Posterior cingulate gyrus (tissue), 11 donors: ENCODE measurements at places on chromosomes 3 and 15.

GRCh38 chr15:49692514-49693090 lies 71.8 kb downstream of the DTWD1 start:
- DNase-seq, result no peak

DNA sequence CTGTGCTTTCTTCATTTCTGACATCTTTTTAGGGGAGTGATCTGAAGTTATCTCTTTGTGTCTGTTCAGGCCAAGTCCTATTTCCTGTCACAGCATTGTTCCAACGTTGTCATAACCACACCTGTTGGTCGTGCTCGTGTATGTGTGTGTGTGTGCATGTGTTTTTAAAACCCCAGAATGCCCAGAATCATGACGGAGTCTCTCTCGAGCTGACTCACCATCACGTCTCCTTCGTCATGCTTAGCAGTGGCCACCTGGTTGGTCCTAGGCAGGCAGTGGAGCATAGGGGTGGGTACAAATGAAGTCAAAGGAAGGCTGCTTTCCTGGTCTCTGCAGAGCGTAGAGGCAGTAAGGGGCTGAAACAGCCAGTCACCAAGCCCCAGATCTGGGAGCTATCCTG lies 126.8 kb upstream of the ABHD17C start:
- DNase-seq, result no peak

DNA sequence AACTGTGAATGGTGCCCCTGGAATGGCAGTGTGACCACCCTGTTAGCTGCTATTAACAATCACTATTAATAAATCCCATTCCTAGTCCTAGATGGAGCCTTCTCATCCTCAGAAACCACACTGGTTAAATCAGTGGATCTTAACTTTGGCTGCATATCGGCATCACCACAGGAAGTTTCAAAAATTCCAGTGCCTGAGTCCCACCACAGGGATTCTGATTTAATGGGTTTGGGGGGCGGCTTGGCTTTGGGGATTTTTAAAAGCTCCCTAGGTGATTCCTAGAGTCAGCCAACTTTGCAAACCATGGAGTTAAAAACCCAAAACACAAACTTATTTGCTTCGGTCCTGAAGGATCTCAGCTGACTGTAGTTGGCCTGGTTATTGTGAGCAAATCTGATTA lies 3.1 kb downstream of the FAM107A start:
- DNase-seq, result no peak

- no peak for DNase-seq
These were observed 47.9 kb downstream of the RNF13 start for GRCh38 chr3:149860881-149861280.

GRCh38 chr3:57841818-57842217 lies 85.7 kb downstream of the SLMAP start:
- DNase-seq, result no peak

DNA sequence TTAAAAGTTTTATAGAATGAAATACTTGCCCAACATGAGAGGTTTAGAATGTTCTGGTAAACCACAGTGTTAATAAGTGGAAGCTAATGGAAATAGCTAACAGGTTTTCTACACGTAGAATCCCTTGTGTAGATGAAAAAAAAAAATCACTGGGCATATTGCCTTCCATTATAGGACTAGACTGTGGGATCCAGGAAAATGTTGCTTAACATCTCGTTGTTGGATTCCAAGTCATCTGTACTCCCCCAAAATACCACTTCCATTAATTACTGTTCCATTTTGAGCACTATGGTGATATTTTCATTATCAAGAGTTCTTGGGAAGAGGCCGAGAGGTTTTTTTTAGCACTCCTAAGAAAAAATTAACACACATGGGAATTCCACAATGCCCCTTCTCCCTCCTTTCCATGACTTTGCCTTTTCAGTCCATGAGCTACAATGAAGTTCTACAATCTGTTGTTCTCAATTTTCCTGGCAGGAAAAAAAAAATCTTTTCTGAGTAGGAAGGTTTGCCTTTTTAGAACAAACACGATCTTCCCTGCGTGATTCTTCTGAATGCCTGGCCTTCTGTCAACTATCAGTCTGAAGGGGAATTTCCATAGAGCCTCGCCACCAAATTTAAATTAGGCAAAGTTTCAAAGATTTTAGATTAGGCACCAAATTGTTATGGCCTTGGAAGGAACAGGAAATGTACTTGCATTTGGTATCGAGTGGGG lies 74.4 kb upstream of the CTDSPL start:
- DNase-seq, result no peak

- DNase-seq, result no peak
These were observed 45.1 kb downstream of the CCDC191 start for GRCh38 chr3:114011059-114011797.

- DNase-seq, result no peak
These were observed 1340.5 kb downstream of the ROBO1 start for GRCh38 chr3:78427303-78427702.

GRCh38 chr3:47617086-47618010 lies 38.7 kb upstream of the CSPG5 start:
- DNase-seq, result no peak

GRCh38 chr3:71309342-71309741 lies 274.2 kb downstream of the FOXP1 start:
- DNase-seq, result no peak

DNA sequence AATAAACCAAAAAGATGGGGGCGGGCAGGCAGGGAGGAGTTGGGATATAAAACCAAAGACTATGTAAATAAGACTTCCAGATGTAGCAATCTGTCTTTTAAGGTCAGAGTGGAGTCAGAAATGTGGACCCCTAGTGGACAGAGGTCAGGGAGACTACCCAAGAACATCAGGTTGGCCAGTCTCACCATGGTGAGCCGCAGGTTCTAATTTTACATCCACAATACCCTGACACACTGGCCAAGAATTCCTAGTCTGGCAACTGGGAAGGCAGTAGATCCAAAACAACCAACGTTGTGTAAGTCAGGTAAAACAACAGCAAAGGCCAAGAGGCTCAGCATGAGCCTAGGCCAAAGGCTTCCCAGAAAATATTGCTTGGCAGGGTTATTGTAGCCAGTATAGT lies 203.4 kb downstream of the FOXP1 start:
- no peak for DNase-seq

- no peak for DNase-seq
These were observed 983 bp downstream of the KBTBD12 start for GRCh38 chr3:127915937-127916493.

GRCh38 chr3:126659915-126660886 lies 5.3 kb upstream of the TXNRD3 start:
- DNase-seq, result no peak

DNA sequence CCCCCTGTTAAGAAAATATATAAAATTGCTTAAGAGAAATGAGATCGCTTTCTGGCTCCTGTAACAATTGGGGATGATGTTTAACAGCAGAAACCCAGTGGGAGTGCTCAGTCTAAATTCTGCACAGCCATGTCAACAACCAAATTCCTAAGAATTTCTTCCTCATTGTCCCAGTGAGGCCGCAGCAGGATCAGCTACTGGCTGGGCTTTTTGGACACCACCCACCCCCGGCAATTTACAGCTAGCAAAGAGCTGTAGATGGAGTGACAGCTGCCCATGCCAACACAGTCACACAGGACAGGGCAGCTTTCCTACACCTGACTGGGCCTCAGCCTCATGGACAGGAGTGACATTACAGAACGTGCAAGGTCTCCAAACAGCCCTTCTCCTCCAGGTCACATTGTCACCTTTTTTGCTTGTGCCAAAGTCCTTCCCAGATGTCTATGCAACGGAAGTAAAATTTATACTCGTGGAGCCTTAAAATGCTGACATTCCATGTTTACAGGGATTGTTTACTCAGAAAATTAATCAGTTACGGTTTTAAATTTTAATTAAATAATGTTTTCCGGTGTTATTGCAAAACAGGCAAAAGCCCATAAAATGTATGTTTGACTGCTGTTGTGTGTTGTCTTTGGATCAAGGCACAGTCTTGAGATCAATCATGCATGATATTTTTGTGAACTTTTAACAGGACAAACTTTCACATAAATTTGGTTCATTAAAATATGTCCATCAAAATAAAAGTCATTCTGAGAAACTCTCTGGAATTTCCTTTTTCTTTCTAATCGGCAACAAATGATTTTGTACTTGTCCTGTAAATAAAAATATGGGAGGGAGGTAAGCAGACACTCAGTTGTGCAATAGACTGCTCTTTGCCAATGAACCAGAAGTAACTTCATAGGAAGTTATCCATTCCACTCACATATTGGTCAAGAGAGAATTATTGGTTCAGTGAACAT lies 943.2 kb downstream of the MCTP2 start:
- no peak for DNase-seq

GRCh38 chr15:95108673-95109072 lies 877.3 kb downstream of the MCTP2 start:
- no peak for DNase-seq

GRCh38 chr3:107740992-107741896 lies 218.5 kb downstream of the BBX start:
- DNase-seq, result no peak

DNA sequence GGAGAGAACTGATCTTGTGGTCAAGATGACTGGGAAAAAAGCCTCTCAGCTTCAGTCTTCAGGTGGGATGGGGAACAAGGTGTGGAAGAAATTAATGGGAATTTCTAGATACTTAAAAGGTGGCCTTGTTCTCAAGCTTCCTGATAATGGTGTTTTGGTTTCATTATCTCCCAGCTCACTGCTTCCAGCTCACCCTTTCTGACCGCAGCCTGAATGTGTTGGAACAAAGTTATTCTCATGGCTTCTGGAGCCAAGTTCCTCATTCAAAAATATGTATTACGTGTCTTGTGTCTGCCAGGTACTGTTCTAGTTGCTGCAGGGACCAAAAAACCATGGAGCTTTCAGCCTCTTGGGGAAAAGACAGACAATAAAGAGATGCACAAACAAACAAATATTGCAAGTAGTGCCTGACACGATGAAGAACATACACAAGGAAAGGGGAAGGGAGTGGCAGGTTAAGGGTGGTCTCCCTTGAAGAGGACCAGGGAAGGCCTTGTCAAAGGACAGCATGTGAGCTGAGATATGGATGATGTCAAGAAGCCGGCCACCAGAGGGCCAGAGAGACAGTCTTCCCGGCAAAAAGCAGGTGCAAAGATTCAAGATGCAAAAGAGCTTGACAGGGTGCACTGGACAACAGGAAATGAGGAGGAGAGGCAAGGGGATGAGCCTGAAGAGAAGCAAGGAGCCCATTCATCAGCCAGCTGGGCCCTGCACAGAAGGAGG lies 35.5 kb downstream of the ARRDC4 start:
- DNase-seq, result no peak

- DNase-seq, result no peak
These were observed 180.6 kb upstream of the RBMS3 start for GRCh38 chr3:29100292-29100691.

DNA sequence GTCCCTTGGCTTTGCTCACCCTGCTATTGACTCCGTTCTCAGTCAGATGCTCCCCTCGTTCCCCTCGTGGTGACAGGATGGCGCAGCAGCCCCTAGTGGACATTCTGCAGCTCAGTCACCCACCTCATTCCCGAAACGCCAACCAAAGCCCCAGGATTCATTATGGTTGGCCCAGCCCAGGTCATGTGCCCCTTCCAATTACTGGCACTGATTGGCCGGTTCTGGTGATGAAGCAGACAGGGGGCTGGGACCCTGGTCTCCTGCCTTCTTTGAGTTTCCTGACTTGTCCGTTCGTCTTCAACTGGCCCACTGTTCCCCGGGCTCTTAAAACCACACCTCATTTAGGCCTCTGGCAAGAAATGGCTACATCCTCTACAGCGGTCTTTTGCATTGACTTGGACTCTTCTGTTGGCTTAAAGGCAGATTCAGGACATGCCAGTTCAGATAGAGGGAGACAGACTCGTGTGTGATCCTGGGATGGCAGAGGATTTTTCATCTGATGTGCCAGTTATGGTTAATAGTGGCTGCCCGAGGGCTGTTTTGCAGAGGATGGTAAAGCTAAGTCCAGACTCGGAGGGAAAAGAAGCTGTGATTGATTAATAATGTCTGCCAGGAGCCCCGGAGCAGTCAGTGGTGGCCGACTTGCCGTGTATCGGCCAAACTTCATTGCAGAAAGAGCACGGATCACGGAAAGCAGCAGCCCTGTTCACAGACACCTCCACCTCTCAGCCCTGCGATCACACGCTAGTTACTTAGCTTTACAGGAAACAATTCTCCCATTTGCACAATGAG lies 37.8 kb downstream of the LSM3 start:
- DNase-seq, result peak; percentile 44
